ENCODE measurements at places on chromosomes 1 and 21. TPM values are rescaled to one million over a fixed set of nuclear protein-coding genes. Genes with fewer than 3 reads are reported as not detected.
A peak's percentile ranks its signal among the peaks of the same experiment; 100 is the strongest.

DNA sequence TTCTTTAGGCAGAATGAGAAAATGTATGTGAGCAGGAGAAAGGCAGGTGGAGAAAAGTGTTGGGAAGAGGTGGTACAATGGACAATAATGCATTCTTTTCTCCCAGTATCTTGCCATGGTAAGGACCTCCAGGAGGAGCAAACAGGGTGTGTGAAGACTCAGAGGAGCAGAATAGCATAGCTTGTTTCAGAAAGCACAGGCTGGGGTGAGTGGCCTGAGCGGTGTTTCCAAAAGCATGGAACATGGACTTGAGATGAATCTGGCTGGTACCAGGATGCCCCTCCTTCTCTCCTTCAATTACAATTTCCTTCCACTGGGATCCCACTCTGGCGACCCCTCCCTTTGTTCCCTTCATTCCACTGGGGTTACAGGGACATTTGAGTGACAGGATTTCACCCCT, 123.4 kb upstream of the TNR start:
- DNase-seq = no peak

DNA sequence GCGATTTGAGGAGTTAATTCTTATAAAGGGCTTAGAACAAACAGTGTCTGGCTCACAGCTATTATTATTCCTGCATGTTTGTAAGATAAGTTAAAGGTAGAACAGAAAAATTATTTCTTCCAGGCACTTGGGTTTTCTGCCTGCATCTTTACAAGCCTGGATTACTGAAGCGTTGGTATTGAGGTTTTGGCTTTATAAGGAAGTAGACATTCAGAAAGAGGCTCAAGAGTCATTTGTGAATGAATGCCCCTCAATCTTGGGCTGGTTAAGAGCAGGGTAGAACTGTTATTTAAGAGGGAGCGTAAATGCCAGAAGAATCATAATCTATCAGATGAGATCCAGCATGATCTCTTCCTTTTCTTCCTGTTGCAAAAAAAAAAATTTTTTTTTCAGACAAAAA, 77.3 kb upstream of the ARID1A start:
- no peak for DNase-seq

DNA sequence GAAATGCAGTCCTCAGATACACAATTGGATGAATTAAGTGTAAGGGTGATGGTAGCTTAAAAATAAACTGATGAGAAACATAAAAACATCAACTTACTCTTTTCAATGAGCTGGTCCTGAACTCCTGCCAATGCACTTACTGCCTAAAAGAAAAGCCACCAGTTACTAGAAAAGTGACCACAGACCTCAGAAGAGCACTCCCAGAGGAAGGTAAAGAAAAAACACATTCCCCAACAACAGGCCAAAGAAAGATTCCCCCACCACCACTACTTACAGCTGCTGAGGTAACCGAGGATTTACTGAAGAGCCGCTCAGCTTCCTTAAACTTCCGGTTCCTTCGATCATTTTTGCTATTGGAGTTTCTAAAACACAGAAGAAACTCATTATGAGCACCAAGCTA, 5.4 kb downstream of the MEAF6 start:
- no peak for DNase-seq

DNA sequence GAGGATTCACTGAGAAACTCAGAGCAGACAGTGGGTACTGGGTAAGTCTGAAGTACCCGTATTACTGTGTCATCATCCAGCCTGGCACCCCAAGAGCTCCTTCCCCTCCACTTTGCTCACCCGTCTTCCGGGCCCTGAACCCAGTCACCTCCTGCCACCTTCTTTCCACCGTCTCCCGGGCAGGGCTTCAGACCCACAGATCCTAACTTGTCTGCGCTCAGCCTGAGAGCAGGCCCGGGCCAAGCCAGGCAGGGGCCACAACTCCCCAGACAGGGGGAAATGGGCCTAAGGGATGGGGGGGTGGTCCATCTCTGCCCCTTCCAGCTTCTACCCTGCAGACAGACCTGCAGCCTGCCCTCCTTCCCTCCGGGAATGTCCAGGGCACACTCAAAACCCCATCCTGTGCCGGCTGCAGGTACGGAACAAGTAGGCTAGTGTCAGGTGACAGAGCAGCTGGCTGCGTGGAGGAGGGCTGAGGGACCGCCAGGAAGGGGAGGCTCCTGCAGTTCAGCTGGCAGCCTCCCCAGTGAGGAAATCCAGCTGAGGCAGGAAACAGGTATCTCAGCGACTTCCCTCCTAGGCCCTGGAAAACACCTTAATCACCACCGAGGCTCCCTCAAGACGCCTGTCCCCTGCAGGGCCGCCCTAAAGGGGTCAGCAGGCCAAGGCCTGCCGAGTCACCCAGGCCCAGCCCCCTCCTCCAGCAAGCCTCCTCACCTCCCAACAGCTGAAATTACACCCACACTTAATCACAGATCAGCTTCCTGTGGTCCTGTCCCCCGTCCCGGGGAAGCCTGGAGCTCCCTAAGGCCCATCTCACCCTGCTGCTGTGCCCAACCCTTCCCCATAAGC, 3.5 kb downstream of the HSPG2 start:
- peak; percentile 84 for DNase-seq

- no peak for DNase-seq
Measured at GRCh38 chr1:78141531-78142231, 95.9 kb downstream of the GIPC2 start.

DNA sequence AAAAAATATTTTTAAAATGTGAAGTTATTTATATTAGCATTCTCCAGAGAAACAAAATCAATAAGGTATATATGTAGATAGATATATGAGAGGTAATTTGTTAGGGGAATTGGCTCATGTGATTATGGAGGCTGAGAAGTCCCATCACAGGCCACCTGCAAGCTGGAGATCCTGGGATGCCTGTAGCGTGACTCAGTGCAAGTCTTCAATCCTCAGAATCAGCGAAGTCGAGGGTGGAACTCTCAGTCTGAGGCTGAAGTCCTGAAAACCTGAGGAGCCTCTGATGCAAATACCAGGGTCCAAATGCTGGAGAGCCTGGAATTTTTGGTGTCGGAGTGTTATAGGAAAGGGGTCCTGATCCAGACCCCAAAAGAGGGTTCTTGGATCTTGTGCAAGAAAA, 658.5 kb downstream of the USP25 start:
- no peak for DNase-seq

DNA sequence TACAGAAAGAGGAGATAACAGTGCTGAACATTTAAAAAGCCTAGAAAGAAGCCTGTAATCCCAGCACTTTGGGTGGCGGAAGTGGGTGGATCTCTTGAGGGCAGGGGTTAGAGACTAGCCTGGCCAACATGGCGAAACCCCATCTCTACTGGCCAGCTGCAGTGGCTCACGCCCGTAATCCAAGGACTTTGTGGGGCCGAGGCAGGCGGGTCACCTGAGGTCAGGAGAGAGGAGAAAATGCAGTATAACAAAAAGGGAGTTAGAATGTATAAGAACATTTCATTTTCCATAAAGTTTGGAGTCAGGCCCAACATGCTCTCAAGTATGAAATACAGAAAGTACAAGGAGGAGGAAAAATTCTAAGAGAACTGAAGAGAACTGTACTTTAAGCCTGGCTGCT, 134.5 kb downstream of the SMYD3 start:
- DNase-seq = no peak

RASSF5 gene
- total RNA-seq = 48.2 TPM

TPTE gene
- not detected for total RNA-seq

TMEM61 gene
- 2.7 TPM for total RNA-seq

GIPC2 gene
- 2.9 TPM for total RNA-seq
